NCI-H1105 treated with DMSO at 0.1 percent for 48 hours (cell line): ENCODE measurements at places on chromosomes 7 and 10.

DNA sequence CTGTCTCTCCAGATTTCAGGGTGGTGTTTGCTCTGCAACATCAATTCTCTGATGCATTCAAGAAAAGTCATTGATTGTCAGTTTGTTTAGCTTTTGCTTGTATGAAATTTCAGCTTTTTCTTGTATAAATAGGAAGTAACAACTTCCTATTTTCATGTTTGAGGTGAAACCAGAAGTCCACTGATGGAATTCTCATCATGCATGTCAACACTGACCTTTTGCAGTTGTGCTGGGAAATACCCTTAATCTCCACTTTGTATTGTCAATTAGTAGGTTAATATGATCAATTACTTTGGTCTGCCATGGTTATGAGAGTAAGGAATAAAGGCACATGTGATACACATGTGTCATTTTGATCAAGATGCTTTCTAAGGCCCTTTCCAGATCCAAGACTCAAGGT is 208.8 kb upstream of the HPS1 start:
- no peak for DNase-seq

DNA sequence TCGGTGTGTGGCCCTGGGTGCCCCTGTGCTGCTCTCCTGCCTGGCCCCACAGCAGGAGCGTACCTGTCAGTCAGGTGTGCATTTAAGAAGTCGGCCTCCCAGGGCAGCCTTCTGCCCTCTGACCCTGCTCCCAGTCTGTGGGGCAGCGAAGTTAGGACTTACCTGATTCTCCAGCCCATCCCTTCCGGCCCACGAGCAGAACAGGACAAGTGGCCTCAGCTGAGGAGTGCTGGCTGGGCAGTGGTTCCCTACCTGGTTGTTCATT is 24.7 kb downstream of the CTBP2 start:
- no peak for DNase-seq

DNA sequence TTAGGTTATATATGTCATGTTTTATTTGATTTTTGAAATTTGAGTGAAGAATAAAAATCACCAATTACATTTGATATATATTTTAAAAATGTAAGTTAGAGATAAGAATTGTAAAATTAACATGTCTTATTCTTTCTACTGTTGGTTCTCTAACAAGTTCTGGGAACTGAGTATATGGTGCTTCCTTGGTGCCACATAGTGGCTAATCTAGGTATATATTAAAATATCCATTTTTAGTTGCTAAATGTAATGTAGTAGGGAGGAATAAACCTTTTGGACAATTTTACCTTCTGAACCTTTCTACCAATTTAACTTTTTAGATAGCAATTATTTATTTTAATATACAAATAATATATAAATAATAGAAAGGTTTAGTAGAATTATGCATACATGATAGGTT is 17.5 kb downstream of the CFAP69 start:
- DNase-seq: peak; percentile 52

- DNase-seq: no peak
Observed at GRCh38 chr7:11557627-11558026, 274.4 kb downstream of the THSD7A start.
